KBM-7 (cell line): ENCODE measurements at places on chromosomes 3 and 15.
A peak's percentile ranks its signal among the peaks of the same experiment; 100 is the strongest.

GRCh38 chr3:81790117-81790516, 28.7 kb upstream of the GBE1 start:
- DNase-seq: no peak

GRCh38 chr15:72057548-72058091, 60.3 kb downstream of the MYO9A start:
- no peak for DNase-seq

GRCh38 chr3:188674595-188674994, 497.2 kb upstream of the TPRG1 start:
- no peak for DNase-seq

- DNase-seq: no peak
Observed at GRCh38 chr3:123129532-123129931, 62.7 kb downstream of the PDIA5 start.

DNA sequence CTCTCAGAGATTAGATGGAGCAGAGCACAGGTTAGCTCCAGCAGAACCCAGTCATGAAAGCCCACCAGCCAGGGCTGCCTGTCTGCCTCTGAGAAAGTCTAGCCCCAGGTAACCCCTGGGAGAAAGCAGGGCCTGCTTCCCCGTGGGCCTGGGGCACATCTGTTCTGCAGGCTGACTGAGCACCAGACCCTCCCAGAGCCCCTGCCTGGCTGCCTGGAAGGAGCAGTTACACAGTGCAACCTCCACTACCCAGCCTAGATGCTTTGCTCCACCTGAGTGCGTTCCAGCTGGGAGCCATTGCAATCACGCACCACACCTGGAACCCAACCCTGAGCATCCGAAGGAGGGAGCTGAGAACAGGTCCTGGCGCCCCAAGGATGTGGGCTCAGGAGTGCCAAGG, 24.7 kb upstream of the OR5K4 start:
- no peak for DNase-seq

DNA sequence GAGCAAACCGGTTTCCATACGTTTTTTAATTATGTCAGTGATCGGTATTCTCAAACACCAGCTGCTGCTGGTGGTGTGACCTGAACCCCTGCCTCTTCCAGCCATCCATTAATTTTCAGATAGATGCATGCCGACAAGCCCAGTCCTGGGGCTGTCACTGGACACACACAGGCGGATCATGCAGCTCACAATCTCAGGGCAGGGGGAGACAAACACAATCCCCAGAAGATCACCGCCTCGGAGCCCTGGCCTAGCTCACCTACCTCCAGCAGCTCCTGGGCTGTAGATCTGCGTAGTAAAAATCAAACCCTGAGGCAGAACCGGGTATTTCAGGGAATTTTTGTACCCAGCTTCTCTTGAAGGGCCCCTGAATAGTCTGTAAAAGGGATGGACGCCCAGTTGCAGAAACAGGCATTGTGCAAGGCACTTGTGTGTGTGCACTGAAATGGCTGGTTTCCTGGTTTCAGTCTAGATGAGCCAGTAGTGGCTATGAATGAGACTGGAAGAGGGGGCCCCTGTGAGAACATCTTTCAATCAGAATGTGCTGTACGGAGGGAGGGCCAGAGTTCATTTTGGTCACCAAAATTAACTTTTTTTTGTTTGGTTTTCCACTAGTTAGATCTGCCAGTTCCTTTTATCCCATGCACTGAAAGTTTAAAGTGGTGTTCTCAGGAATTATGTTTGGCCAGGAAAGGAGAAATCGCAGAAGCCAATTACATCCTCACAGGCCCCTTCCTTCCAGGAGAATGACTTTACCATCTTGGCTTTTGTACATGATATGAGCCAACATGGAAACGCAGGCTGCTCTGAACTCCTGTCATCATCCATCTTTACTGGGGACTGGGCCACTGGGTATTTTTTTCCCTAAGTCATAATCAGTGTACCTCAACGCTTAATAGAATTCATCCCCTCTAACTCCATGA, 55.0 kb upstream of the RPL32 start:
- DNase-seq: peak; percentile 10

DNA sequence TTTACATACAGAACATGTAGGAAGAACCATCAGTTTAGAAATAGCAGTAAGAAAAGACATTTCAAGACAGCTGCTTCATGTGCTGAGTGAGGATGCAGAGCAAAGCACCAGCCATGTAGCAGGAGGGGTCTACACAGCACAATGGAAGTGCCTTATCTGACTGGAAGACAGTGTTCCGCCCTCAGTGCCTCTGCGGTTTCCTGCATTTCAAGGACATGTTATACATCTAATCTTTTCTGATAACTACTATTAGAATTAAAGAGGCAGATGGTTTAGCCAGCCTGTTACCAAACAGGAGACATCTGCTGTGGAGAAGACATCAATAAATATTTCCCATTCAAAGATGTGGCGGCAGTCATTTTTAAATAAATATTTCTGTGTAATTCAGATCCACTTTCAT, 10.6 kb downstream of the LSG1 start:
- no peak for DNase-seq

GRCh38 chr3:115351193-115351592, 204.1 kb upstream of the ZBTB20 start:
- DNase-seq: no peak

GRCh38 chr15:59304034-59304795, 68.5 kb downstream of the MYO1E start:
- no peak for DNase-seq

GRCh38 chr3:188269040-188269439, 115.1 kb downstream of the LPP start:
- DNase-seq: no peak

DNA sequence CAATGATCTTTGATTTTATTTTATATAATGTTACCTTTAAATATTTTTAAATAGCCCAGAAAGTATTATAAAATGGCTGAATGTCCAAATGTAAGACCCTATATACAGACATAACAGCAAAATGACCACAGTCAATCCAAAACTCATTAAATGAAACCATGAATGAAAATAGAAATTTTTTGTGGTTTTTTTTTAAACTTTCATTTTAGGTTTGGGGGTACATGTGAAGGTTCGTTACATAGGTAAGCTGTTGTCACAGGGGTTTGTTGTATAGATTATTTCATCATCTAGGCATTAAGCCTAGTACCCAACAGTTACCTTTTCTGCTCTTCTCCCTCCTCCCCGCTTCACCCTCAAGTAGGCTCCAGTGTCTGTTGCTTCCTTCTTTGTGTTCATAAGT, 108.8 kb downstream of the FAIM start:
- DNase-seq: no peak

DNA sequence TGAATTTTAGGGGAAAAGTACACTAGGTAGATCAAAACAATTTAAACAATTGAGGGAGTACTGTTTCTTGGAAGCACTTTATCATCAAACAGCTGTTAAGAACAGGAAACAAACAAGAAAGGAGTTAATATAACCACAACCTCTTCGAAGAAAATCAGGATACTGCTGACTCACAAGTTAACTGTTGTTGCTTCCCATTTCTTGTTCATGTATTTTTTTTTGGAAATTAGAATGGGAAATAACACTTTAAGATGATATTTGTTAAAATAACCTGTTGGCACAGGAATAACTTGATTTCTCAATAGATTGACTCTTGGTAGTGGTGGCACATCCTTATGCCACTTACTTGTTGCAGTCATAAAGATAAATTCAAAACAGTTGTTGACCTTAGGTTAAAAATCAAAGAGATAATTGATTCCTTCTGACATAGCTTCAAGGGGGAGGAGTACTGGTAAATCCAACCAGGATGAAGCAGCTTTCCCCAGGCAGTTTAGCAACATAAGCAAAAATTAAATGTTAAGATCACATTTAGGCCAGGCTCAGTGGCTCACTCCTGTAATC, 3.3 kb downstream of the BNIP2 start:
- DNase-seq: peak; percentile 67

GRCh38 chr3:2790266-2790815, 319.8 kb downstream of the IL5RA start:
- no peak for DNase-seq

DNA sequence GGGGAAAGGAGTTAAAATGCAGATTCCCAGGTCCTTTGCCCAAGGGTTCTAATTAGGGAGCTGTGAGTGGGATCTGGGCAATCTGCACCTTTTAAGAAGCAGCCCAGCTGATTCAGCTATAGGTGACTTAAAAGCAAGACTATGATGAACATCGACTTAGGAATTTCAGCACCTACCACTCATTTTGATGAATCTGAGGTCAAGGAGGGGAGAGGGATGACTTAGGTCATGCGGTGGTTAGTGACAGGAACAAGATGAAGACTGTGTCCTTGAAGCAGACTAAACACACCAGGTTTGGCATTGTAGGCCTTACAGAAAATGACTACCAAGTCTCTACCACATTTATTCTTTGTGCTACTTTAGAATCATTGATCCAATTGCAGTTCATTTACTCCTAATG, 196.3 kb downstream of the DTWD1 start:
- no peak for DNase-seq

DNA sequence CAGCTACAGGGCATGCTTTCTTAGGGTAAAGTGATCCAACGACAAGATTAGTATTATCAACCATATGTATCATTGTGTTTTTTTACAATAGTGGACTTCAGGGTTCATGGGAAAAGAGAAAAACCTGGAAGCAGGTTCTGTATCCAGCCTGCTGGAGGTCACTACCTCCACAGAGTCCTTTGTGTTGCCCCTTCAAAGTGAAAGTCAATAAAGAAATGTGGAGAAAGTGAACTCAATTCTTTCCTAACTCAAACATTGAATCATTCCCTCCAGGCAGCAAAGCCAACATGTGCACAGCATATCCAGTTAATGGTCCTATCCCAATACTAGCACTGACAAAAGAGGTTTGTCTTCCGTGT, 45.4 kb downstream of the FGF7 start:
- DNase-seq: no peak

DNA sequence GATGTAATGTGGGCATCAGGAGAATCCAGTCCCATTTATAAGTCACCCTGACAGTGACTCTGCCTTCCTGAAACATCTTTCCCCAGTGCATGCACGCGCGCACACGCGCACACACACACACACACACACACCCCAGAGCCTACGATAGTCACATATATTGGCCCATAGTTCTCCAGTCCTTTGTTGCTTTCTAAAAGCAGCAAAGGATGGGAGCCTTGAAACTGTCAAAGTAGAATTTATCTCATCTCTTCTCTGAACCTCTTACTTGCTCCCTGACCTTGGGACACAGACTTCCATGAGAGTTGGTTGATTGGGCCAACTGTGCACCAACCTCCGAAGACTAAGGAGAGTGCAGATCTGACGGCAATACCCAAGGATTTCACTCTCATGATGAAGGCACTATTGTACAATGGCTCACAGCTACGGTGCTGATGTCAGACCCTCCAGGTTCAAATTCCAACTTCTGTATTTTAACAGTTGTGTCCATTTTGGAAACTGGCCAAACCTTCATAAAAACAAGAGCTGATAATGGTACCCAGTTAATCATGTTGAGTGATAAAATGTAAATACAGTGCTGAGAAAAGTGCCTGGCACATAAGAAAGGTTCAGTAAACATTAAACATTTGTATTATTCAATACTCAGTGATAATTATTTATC, 8.3 kb downstream of the CPA3 start:
- DNase-seq: no peak

DNA sequence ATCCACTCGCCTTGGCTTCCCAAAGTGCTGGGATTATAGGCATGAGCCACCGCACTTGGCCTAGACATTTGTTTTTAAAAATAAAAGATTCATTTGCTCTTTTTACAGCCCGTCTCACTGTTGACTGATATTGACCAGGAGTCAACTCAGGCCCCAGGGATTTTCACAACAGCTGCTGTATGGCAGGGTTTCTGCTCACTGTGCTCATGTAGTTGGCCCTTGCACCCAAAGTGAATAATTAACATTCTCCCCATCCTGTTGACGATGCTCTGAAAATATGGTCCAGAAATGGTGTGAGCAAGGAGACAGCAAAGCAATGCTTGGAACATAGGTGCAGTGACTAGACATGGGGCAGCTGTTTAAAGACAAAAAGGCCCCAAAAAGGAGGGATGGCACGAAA, 2.9 kb upstream of the CCR5 start:
- DNase-seq: no peak

DNA sequence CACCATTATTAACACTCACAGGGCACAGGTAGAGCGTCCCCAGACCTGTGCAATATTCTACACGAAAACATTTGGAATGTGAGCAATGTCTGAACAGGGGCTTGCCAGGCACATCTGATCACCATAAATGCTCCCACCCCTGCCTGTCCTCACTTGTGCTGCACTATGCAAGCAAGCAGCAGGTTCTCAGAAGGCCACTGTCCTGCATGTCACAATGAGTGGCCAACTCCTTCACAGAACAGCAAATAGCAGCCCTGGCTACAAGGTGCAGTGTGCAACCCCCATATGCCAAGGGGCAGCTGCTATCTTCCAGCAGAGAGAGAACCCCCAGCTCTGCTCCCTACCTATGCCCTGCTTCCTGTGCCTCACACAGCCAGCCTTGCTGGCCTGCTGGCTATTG, 32.6 kb downstream of the SEC22C start:
- DNase-seq: no peak

- DNase-seq: peak; percentile 75
Observed at GRCh38 chr15:59372352-59373211, at the start of gene MYO1E. Gene MYO1E, minus strand, starts transcription at chr15:59372871. Its CDS starts 371 bp downstream, at chr15:59372500.

- no peak for DNase-seq
Observed at GRCh38 chr15:71114066-71114680, 1.1 kb upstream of the THSD4 start.

- no peak for DNase-seq
Observed at GRCh38 chr3:9041626-9042025, 78.4 kb upstream of the RAD18 start.

GRCh38 chr3:49779358-49780079, 6.8 kb downstream of the IP6K1 start:
- no peak for DNase-seq

DNA sequence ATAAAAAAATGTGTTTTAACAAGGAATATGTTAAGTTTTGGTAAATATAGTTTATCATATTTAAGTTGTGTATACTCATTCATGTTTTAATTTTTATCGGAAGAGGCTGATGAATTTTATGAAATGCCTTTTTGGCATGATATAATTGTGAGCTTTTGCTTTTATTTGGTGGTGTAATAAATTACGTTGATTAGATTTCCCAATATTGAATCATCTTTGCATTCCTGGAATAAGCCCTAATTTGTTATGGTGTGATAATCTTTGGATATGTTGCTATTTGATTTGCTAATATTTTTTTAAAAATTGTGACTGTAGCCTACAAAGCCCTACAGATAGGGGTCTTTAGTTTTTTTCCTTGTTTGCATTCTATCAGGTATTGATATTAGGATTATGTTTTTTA, 107.4 kb downstream of the IGF1R start:
- DNase-seq: no peak
